GF-D8 (cell line): ENCODE measurements at places on chromosomes 2 and 18.

DNA sequence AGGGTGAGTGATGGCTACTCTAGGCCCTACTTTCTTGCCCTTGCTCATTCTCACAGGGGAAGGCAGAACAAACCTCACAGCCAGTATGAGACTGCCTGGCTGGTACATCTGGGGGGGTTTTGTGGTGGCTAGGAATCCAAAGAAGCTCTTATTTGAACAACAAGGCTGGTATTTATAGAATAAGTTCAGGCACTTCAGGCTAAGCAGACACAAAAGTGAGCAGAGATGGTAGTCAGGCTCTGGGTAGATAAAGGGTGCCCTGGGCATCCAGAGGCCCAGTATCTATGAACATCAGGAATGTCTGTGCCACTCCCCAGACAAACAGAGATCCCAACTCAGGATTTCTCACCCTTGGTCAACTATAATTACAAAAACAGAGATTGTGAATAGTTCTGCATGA, 57.2 kb upstream of the RTN4 start:
- no peak for DNase-seq

DNA sequence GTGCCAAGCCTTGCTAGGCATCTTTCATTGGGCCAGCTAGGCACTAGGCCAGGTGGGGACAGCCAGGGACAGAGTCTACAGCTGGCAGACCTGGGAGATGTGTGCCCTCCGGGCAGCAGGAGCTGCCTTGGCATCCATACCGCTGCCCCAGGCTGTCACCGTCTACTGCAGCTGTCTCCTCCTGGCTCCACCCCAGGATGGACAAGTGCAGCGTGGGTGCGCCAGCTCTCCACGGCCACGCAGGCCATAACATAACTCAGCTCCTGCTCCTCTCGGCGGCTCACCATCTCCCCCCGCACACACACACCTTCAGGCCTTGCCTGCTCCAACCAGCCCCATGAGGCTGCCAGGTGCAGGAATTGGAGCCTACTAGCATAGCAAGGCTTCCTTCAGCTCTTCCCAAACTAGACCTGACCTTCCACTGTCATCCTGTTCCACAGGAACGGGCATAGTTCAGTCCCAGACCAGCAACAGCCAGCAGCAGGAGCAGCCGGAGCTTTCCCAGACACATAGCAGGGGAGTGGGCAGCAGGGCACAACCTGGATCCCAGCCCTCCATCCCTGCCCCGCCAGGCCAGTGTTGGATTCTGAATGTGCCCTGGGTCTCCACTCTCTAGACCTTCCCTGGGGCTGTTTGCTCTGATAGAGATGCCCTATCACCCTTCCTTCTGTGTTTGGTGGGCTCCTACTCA, 2.5 kb upstream of the ADRA2B start:
- DNase-seq: no peak

DNA sequence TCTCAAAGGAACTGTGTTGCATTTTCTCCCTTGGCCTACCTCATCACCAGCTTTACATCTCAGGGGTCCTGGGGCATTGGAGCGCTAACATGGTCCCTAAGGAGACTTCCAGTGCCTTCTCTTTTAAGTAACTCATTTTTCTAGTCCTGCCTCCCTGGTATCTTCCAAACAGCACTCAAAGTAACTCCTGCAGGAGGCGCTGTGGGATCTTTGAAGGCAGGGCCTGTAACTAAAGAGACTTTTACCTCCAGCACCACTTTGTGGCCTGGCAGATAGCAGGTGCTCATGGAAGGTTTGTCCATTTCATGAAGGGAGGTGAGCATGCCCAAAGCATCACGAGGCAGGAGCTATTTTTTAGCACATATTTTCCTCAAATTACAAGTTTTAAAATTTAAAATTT, 411.0 kb upstream of the GYPC start:
- DNase-seq: peak; percentile 30

DNA sequence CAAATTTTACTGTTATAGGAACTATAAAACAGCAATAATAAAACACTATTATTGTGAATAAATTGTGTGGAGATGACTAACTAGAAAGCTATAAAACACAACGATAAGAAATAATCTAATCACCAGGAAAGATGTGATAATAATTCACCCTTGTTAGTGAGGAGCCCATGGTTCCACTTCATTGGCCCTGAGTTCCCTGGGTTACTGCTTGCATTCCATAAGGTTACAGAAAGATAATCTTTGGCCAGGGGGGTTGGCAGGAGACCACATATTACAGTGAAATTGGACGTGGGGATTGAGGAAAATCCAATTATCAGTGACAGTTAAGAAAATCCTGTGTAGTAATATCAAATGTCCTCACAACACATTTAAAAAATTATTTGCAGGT, 2.5 kb upstream of the CPO start:
- no peak for DNase-seq

DNA sequence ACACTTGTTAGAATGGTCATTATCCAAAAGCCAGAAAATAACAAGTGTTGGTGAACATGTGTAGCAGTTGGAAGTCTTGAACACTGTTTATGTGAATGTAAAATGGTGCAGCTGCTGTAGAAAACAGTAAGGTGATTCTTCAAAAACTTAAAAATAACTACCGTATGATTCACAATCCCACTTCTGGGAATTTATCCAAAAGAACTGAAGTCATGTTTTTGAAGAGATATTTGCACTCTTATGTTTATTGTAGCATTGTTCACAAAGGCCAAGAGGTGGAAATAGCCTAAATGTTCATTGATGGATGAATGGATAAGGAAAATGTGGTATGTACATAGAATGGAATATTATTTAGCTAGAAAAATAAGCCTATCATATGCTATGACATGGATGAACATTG, 6.3 kb upstream of the SPP2 start:
- no peak for DNase-seq

GRCh38 chr2:40213619-40214018, 238.3 kb downstream of the SLC8A1 start:
- no peak for DNase-seq

- no peak for DNase-seq
These were observed 360.3 kb downstream of the CLIP4 start for GRCh38 chr2:29475499-29475898.

GRCh38 chr2:240951045-240951594, 45.0 kb downstream of the CROCC2 start:
- no peak for DNase-seq

DNA sequence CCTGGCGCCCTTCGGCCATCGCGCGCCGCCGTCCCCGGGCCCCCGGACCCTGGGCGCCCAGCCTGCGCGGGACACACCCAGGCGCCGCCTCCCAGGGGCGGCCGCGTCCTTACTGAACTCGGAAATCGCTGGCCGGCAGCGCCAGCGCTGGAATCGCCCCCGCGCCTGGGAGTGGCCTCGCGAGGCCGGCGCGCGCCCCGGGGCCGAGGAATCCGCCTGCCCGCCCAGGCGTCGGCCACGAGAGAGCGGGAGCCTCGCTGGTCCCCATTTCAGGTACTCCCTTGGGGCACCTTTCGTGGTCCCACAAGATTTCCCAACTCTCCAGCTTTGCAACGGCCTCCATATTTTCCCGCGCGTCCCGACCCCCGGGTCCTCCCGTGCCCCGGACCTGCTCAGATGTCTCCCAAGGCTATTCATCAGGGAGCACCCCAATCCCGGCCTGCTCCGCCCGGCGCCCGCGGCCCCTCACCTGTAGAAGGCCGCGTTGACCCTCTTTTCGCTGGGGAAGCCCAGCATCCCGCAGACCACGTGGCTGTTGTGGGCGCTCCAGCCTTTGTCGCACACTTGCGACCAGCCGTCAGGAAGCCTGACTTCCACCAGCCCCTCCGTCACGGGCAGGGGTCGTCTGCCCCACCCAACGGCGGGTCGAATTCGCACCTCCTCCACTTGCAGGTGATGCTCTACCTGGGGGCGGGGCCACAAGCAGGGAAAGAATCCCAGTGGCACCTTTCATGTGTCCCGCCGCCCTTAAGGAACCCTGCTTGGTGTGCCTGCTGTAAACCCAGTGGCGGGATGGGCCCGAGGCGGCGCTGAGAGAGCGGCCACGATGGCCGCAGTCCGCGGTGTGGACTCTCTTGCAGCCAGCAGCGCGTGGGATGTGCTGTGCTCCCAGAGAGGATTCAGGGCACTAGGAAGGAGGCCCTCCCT, 4.6 kb downstream of the LOXL3 start:
- peak; percentile 28 for DNase-seq

DNA sequence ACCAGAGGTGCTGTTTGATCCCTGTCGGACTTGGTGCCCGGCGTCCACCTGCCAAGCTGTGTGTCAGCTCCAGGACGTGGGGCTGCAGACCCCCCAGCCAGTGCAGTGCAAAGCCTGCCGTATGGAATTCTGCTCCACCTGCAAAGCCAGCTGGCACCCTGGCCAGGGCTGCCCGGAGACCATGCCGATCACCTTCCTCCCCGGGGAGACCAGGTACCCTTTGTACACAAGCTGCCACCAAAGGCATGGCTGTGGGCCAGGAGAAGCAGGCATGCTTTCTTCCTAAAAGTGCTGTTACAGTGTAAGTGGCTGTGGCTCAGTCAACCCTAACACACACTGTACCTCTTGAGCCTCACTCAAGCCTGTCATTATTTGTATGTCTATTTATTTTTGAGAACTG, 103.3 kb downstream of the RNF144A start:
- DNase-seq: no peak

GRCh38 chr2:238096311-238097011, 3.7 kb upstream of the ESPNL start:
- DNase-seq: no peak

- no peak for DNase-seq
These were observed 58.7 kb downstream of the ITGB6 start for GRCh38 chr2:160141419-160141818.

- DNase-seq: no peak
These were observed 47.2 kb downstream of the CDC42EP3 start for GRCh38 chr2:37623971-37624900.

- no peak for DNase-seq
These were observed 191.6 kb downstream of the GLI2 start for GRCh38 chr2:120927265-120927628.

GRCh38 chr2:160353166-160353565, 140.4 kb downstream of the RBMS1 start:
- DNase-seq: no peak

DNA sequence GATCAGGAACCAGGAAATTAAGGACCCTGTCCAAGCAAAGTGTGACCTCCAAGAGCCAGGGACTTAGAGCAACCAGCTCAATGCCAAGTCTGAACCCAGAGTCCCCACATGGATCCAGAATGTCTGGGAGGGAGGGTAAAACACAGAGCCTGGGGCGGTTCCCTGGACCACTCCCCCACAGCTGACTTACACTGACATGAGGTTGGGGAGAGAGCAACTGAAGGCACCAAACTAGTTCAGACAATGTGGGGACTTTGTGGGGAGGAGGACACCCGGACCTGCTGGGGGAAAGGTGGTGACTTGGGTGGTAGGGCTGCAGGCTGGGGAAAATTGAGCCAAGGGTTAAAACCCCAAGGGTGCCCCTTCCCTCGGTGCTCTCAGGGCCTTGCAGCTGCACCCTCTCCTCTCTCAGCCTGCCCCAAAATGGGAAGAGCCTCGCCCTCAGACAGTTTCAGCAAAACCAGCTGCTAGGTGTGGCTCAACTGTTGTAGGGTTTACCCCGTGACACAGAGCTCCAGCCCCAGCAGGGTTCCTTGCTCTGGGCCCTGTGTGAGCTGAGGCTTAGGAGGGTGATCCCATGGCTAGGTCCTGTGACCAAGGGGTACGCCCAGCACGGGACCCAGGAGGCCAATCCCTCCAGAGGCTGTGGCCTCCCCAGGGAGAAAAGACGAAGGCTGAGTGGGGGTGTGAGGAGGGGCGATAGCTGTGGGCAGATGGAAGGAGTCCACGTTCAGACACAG, 28.6 kb downstream of the MARCO start:
- DNase-seq: no peak

- no peak for DNase-seq
These were observed 593.1 kb downstream of the RNF144A start for GRCh38 chr2:7510353-7510752.

DNA sequence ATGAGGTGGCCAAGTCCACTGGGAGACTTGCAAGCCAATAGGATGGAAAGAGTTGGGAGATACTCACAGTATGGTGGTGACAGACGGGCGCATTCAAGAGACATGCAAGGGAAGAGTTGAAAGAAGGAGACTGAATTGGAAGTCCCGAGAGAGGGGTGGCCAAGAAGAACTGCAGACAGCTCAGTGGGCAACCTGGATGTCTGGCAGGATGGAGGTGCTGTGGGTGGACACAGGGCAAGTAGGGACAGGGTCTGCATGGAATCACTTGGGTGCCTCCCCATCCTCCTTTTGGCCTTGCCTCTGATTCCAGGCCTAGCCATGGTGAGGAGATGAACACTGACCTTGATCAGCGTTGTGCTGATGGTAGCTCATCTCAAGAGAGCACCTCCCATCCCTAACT, 235.7 kb upstream of the COPS8 start:
- DNase-seq: no peak

DNA sequence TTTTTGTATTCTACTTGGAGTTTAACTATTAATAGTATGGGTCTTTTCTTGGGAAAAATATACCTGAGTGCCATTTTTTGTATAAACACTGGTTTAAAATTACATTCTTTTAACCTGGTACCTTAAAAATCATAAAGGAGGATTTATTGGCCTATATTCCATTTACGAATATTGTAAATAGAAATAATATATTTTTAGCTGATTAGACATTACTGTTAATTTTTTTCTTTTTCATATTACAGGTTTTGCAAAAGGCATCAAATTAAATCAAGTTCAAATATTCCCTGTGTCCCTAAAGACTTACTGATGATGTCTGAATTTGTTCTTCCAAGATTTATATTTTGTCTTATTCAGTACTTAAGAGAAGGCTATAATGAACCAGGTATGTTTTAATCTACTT, 44.7 kb downstream of the UBR3 start:
- no peak for DNase-seq

DNA sequence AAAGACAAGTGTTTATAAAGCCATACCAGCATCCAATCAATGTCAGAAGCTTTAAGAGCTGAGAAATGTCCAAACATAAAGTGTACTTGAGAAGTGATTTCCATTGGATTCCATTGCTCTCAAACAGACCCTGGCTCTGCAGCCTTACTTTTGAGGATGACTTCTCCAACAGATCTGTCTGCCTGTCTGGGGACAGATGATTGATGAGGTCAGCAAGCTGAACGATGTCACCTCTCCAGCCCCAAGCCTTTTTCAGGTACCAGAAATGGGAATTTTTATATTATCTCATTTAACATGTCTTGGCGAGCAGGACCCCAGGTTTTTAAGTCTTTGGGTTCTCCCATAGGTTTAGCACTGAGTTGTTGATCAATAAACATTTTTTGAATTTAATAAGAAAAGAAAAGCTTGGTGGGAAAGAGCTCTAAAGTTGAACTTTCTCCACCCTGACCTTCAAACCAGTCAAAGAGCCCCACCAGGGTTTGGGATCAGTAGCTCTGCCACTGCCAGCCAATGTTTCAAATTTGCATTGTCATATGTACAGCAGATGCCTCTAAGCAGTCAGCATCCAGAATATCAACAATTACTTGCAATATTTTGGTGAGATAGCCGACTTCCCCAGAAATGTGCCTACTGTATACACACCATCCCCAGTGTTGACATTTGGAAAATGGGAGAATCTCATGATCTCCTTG, 22.5 kb downstream of the PTPN18 start:
- DNase-seq: no peak

DNA sequence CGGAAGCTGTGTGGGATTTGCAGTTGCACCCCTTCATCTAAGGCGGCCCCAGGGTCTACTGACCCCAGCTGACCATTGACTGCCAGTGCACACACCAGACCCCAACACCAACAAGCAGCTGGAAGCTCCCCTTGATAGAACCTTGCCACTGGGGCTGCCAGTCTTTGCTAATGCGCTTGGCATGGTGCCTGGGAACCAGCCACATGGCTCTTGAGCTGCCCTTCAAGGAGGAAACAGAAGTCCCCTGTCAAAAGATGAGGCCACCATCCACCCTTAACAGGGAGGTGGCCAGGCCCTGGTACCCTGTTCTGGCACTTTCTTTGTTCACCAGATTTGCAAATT, 8.6 kb downstream of the ALPI start:
- DNase-seq: no peak
